ENCODE measurements at places on chromosomes 2 and 18.

GRCh38 chr18:36075862-36076587 lies 8.7 kb upstream of the RPRD1A start:
- DNase-seq: no peak

GRCh38 chr2:102042196-102043081 lies 50.7 kb downstream of the IL1R2 start:
- DNase-seq: no peak

DNA sequence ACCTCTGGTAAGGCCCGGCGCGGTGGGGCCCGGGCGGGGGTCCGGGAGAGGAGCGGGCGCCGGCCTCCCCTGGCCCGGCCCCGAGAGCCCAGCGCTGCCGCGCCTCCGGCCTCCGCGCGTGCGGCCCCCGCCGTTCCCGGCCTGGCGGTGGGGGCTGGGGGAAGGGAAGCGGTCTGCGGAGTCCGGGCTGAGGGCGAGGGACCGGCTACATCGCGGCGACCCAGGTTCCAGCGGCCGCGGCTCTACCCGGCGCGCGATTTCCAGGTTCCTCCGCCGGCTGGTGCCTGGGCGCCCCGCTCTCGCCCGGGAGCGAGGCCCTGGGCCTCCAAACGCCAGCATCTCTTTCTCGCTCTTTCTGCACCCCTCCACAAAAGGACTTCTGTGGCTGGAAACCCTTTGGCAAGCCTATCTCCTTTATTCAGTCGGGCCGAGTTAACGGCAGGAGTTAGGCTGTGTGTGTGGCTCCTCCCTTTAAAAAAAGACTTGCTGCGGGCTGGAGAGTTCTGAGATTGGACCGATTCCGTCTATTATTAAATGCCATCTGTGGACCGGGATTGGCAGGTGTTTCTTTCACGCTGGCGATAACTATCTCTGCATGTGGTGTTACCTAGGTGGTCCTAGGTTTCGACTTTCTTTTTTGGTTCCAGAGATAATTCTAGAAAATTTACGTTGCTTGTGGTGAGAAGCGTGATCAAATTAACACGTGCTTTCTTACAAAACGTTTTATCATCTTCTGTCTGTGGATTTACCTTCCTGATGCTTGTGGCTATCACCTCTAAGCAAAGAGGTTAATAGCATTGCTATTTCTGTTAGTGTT lies 592 bp downstream of the ME2 start:
- no peak for DNase-seq

DNA sequence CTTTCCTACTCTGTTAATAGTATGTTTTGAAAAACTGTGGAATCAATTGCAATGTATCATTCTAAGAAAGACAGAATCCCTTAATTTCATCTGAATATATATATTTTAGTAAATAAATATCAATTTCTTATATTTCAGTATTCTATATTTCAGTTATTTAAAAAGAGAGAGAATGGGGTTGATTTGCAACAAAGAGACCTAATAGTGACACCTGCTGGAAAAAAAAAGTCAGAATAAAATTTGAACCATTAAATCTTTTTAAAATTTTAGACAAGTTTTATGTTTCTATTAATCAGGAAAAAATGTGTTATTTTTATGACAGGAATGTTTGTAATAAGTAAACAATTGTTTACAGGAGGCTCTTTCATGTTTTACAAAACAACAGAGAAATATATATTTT lies 20.7 kb upstream of the CCNT2 start:
- DNase-seq: no peak

GRCh38 chr2:54503828-54504227 lies 47.7 kb downstream of the SPTBN1 start:
- no peak for DNase-seq

GRCh38 chr2:238586931-238587775 lies 160.4 kb downstream of the ASB1 start:
- DNase-seq: no peak

- DNase-seq: no peak
Observed at GRCh38 chr2:166000401-166000800, 46.8 kb upstream of the TTC21B start.

- no peak for DNase-seq
Observed at GRCh38 chr18:48634491-48634890, 95.7 kb downstream of the CTIF start.

DNA sequence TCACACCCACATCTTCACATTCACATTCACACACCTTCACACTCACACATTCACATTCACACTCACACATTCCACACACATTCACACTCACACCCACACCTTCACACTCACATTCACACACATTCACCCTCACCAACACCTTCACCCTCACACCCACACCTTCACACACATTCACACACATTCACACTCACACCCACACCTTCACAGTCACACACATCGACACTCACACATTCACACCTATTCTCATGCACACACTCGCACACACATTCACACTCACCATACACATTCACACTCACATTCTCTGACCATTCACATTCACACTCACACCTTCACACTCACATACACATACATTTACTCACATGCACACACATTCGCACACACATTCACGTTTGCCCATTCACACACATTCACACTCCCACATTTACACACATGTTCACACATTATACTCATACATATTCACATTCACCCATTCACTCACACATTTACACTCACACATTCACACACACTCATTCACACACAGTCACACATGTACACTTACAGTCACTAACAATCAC lies 62.7 kb downstream of the BIN1 start:
- no peak for DNase-seq

DNA sequence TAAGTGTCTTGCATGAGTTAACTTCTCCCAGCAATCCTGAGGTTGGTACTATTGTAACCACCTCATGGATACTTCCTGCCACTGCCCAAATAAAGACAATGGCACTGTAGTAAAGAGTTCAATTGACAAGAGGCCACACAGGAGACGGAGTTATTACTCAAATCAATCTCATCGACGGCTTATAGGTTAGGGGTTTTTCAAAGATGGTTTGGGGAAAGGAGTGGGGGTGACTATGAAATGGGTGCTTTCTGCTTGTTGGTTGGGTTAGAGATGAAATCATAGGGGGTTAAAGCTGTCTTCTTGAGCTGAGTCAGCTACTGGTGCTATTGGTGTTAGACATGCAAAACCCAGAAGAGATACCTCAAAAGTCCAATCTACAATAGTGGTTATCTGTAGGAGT lies 1258.0 kb upstream of the ZEB2 start:
- no peak for DNase-seq

DNA sequence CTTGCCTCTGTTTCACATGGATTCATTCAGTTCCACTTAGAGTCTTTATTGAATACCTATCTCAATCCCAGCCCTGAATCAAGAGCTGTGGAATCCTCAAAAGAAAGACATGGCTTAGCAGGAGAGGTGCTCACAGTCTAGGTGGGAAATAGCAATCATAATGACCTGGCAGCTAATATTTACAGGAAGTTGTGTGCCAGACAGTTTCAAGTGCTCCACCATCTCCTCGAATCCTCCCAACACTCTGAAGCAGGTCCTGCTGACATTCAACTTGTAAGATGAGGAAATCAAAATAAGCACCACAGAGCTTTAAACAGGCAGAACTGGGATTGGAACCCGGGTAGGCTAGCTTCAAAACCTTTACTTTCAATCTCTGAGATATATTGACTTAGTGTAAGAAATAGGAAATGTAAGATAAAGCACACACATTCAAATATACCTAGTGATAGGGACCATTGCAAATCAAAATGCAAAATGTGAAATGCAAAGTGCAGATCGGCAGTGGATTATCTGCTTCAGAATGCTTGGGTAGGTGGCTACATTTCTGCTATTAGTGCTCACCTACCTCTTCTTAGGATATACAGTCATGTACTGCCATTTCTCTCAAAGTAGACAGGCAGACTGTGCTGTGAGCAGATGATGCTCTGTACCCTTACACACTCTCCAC lies 182.0 kb downstream of the PRKCE start:
- DNase-seq: no peak
